ENCODE measurements at places on chromosomes 12 and 14.

- DNase-seq: no peak
Measured at GRCh38 chr14:91891721-91892220, 24.4 kb upstream of the TC2N start.

GRCh38 chr14:37616853-37617252, 21.4 kb downstream of the TTC6 start:
- no peak for DNase-seq

DNA sequence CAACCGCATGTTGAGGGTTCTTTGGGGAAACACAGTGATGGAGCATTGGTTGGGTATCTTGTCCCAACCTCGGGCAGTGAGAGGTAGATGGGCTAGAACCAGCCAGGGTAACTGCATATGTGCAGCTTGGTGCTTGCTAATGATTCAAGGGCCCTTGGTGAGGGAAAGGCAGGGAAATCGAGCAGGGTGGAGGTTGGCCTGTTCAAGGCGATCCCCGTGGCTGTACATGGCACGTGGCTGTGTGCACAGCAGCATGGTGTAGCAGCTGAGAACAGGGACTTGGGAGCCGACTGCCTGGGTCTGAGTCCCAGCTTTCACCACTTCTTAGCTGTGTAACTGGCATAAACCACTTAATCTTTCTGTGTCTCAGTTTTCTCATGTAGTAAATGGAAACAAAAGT, 45.5 kb upstream of the OAS1 start:
- no peak for DNase-seq

- DNase-seq: no peak
Measured at GRCh38 chr14:58665773-58666500, 28.2 kb downstream of the DACT1 start.

DNA sequence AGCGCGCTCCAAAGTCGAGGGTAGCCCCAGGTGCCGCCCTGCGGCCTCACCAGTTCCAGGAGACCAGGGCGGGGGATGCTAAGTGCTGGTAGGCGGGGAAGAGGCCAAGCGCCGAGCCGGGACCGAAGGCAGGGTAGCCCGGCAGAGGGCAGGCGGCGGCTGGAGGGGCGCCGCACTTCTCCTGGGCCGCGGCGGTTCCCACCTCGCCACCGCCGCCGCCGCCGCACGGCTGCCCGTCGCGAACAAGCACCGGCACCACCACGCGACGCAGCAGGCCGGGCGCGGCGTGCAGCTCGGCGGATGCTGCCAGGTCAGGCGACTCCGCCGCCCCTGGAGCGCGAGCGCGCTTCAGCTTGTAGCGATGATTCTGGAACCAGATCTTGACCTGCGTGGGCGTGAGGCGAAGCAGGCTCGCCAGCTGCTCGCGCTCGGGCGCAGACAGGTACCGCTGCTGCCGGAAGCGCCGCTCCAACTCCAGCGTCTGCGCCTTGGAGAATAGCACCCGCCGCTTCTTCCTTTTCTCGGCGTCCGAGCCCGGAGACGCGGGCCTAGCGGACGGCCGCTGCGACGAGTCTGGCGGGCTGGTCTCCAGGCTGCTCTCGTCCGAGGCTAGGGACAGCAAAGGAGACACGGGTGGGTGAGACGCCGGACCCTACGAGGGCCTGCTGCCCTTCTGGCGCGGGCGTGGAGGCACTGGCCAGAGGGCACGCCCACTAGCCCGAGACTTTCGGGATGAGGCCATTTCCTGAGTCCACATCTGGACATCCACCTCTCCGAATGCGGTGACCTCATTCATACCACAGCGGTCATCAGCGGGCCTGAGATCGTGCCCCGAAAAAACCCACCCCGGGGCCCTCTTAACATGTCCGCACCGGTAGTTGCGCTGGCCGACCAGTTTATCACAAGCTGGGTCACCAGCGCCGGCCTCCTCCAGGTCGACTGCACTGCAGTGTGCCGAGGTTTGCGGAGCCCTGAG, 1.3 kb downstream of the NKX2-8 start:
- DNase-seq: no peak

GRCh38 chr12:130357729-130358330, 20.1 kb downstream of the PIWIL1 start:
- no peak for DNase-seq

DNA sequence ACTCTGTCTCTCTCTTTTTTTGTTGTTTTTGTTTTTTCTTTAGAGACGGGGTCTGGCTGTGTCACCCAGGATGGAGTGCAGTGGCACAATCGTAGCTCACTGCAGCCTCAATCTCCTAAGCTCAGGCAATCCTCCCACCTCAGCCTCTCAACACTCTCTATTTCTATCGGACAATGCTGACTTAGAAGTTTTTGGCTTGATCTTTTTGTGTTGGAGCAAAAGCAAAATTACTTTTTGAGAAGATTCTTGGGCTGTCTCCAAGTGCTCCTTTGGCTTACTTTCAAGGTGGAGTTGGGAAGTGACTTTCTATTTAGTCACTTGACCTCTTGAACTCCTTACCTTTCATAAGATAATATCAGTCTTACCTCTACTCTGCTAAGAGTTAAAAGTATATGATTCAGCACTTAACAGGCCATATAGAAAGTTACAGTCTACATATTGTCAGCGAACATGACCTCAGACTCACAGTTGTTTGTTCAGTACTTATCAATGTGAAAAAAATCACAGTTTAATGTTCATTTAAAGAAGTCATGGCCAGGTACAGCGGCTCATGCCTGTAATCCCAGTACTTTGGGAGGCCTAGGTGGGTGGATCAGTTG, 15.4 kb upstream of the MIA2 start:
- DNase-seq: peak; percentile 43

DNA sequence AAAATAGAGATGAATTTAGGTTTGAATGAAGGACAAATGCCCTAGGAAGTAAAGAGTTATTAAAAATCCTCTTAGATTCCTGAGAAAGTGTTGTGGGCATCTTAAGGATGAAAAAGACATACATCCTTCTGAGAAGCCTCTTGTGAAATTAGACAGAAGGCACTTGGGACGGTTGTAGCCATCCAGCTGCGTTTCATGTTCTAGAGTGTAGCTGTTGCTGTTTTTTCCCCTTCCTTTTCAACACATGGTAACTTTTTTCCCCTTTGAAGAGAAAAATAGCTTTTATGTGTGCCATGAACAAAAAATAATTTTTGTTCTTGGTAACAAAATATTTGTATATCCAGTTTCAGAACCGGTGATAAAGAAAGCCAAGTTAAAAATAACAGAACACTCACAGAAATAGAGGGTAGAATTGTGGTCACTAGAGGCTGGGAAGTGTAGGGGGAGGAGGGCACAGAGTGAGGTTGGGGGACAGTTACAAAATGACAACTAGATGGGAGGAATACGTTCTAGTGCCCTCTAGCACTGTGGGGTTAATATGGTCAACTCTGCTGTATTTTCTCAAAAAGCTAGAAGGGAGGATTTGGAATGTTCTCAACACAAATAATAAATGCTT, 58.4 kb downstream of the PTHLH start:
- no peak for DNase-seq
